ENCODE measurements at places on chromosomes 4 and X.

GRCh38 chrX:19005909-19006308 lies 22.0 kb upstream of the PHKA2 start:
- H3K27ac ChIP-seq: no peak overlapping the region
- H3K4me1 ChIP-seq: no peaks in the 10 kb centered on the region
- H3K36me3 ChIP-seq: no peaks in the 10 kb centered on the region

- DNase-seq: no peak
- H3K36me3 ChIP-seq: no peaks in the 10 kb centered on the region
- no peak overlapping the region for H3K4me3 ChIP-seq
- peaks cover 2% of the 10 kb centered on the region for H3K4me1 ChIP-seq
- no peaks in the 10 kb centered on the region for H3K27me3 ChIP-seq
- no peak overlapping the region for H3K27ac ChIP-seq
These were observed 54.4 kb upstream of the HS3ST1 start for GRCh38 chr4:11483046-11483445.

GRCh38 chr4:24321616-24322015 lies 262.7 kb downstream of the DHX15 start:
- H3K27ac ChIP-seq: no peak overlapping the region
- no peak for DNase-seq
- no peaks in the 10 kb centered on the region for H3K4me1 ChIP-seq

- DNase-seq: no peak
- no peak overlapping the region for H3K27ac ChIP-seq
- H3K36me3 ChIP-seq: no peaks in the 10 kb centered on the region
- no peak overlapping the region for H3K4me3 ChIP-seq
- H3K4me1 ChIP-seq: no peaks in the 10 kb centered on the region
- no peaks in the 10 kb centered on the region for H3K27me3 ChIP-seq
These were observed 1420.1 kb upstream of the TENM3 start for GRCh38 chr4:180823108-180823507.

- no peaks in the 10 kb centered on the region for H3K4me1 ChIP-seq
- H3K36me3 ChIP-seq: peaks cover 23% of the 10 kb centered on the region
- no peak overlapping the region for H3K27ac ChIP-seq
- H3K4me3 ChIP-seq: no peak overlapping the region
- DNase-seq: no peak
These were observed 65.2 kb downstream of the SEC24D start for GRCh38 chr4:118770741-118771187.

DNA sequence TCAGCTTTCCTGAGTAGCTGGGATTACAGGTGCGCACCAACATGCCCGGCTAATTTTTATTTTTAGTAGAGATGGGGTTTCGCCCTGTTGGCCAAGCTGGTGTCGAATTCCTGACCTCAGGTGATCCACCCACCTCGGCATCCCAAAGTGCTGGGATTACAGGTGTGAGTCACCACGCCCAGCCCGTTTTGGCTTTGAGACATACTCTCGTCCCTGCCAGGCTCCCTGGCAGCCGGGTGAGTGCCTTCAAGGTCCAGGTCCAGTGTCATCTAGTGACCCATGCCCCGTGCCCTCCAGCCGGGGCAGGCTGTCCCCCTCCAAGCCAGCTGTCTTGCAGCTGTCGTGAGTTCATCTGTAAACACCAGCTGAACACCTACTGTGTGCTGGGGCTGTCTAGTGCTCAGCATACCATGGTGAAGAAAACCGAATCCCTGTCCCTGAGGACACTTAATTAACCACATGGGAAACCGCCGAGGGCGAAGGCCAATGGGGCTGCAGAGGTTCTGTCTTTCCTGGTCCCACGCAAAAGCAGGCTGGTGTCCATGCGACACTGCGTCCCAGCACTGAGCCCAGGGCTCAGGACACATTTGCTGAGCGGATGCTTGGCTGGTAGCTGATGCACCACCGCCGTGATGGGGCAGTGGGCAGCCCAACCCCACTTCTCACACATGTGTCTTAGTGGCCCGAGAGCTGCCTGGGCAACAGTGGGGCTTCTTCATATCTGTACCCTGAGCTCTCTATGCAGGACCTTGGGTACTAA lies 21.9 kb downstream of the NSG1 start:
- H3K4me1 ChIP-seq: no peaks in the 10 kb centered on the region
- no peak overlapping the region for H3K4me3 ChIP-seq
- H3K27me3 ChIP-seq: peaks cover 9% of the 10 kb centered on the region
- peaks cover 18% of the 10 kb centered on the region for H3K36me3 ChIP-seq
- no peak overlapping the region for H3K27ac ChIP-seq

GRCh38 chr4:148778980-148779675 lies 336.9 kb upstream of the NR3C2 start:
- no peak overlapping the region for H3K4me3 ChIP-seq
- DNase-seq: no peak
- H3K4me1 ChIP-seq: no peaks in the 10 kb centered on the region
- H3K27ac ChIP-seq: no peak overlapping the region
- peaks cover 3% of the 10 kb centered on the region for H3K36me3 ChIP-seq

- H3K27ac ChIP-seq: no peak overlapping the region
- no peaks in the 10 kb centered on the region for H3K4me1 ChIP-seq
- no peaks in the 10 kb centered on the region for H3K36me3 ChIP-seq
- no peak overlapping the region for H3K4me3 ChIP-seq
- H3K27me3 ChIP-seq: no peaks in the 10 kb centered on the region
These were observed 53.7 kb upstream of the FAAH2 start for GRCh38 chrX:57232658-57233360.

DNA sequence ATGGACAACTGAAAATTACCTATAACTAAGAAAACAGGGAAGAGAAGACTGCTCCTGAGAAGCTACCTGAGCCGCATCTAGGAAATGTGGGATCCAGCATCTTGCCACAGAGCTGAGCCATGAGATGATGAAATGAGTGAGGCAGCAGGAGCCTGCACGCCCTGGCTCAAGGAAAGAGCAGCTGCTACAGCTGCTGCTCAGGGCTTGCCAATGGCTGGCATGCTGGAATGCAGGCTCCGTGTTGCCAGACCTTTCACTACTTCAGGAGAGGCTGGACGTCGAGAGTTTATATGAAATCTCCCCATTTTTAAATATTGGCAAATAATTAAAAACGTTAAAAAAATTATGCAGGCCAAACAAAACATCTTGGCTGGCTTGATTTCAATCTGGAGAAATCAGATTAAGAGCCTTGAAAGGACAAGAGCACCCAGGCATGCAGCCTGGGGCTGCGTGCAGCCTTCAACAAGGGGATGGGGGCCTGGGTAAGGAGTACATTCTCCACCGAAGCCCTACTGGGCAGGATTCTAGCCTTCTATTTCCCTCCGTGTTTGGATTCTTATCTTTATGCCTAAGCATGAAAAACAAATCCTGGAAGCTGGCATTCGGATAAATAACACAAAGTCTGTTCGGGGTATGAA lies 227.6 kb downstream of the NR3C2 start:
- H3K36me3 ChIP-seq: peaks cover 3% of the 10 kb centered on the region
- H3K4me1 ChIP-seq: peaks cover 22% of the 10 kb centered on the region
- DNase-seq: no peak
- H3K27ac ChIP-seq: no peak overlapping the region
- no peaks in the 10 kb centered on the region for H3K27me3 ChIP-seq

- DNase-seq: no peak
- no peaks in the 10 kb centered on the region for H3K36me3 ChIP-seq
- H3K27me3 ChIP-seq: no peaks in the 10 kb centered on the region
- H3K27ac ChIP-seq: no peak overlapping the region
- no peaks in the 10 kb centered on the region for H3K4me1 ChIP-seq
- no peak overlapping the region for H3K4me3 ChIP-seq
These were observed 654.2 kb downstream of the PCDH7 start for GRCh38 chr4:31374256-31374960.

- H3K27ac ChIP-seq: no peak overlapping the region
- no peaks in the 10 kb centered on the region for H3K27me3 ChIP-seq
- no peak overlapping the region for H3K4me3 ChIP-seq
- no peak for DNase-seq
- no peaks in the 10 kb centered on the region for H3K4me1 ChIP-seq
These were observed 48.3 kb downstream of the CLCN5 start for GRCh38 chrX:49970674-49971073.

DNA sequence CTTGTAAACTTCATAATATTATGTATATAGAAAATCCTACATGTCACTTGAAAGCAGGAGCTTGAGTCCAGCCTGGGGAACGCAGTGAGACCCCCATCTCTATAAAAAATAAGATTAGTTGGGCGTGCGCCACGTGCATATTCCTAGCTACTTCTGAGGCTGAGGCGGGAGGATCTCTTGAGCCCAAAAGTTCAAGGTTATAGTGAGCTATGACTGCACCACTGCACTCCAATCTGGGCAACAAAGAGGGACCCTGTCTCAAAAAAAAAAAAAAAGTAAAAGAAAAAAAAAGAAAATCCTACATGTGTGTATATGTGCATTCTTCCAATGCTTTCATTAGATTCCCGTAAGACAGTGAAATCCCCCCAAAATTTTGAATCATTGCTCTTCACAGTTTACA lies 1.7 kb downstream of the SEC31A start:
- peak overlapping the region; percentile 91 for H3K4me3 ChIP-seq
- H3K27me3 ChIP-seq: no peaks in the 10 kb centered on the region
- peak overlapping the region; percentile 97 for H3K27ac ChIP-seq
- no peak for DNase-seq
- H3K36me3 ChIP-seq: peaks cover 42% of the 10 kb centered on the region

- H3K4me1 ChIP-seq: no peaks in the 10 kb centered on the region
- H3K27me3 ChIP-seq: peaks cover 52% of the 10 kb centered on the region
- no peaks in the 10 kb centered on the region for H3K36me3 ChIP-seq
These were observed 28.5 kb downstream of the PJA1 start for GRCh38 chrX:69136546-69137331.

DNA sequence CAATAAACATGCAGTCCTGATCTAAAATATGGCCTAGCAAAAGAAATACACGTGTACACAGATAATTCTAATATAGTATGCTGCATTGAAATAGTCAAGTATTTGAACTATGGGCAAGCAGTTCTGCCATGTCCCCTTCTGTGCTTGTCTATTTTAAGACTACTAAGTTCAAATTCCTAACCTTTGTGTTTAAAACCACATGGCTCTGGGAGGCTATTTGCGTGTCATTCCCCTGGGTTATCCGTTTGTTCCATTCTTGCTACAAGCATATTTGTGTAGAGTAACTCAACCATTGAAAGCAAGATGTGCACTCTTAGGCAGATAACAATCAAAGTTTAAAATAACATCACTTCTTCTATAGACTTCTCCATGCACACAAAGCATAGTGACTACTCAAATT lies 25.4 kb upstream of the TBC1D1 start:
- H3K36me3 ChIP-seq: peaks cover 9% of the 10 kb centered on the region
- H3K27me3 ChIP-seq: no peaks in the 10 kb centered on the region
- H3K4me3 ChIP-seq: no peak overlapping the region
- no peaks in the 10 kb centered on the region for H3K4me1 ChIP-seq
- DNase-seq: no peak

DNA sequence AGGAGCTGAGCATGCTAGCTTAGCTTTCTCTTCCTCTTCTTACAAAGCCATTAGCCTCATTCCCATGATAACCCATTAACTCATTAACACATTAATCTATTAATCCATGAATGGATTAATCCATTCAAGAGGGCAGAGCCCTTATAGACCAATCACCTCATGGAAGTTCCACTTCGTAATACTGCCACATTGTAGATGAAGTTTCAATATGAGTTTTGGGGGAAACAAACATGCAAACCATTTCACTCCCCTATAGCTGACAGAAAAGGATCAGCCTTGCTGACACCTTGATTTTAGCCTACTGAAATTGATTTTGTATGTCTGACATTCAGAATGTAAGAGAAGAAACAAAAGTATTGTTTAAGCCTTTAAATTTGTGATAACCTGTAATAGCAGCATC lies 251.8 kb upstream of the GALNTL6 start:
- no peak overlapping the region for H3K27ac ChIP-seq
- peaks cover 3% of the 10 kb centered on the region for H3K36me3 ChIP-seq
- DNase-seq: no peak

GRCh38 chr4:169024762-169025161 lies 14.7 kb upstream of the CBR4 start:
- H3K4me1 ChIP-seq: peaks cover 4% of the 10 kb centered on the region
- H3K36me3 ChIP-seq: peaks cover 4% of the 10 kb centered on the region
- H3K27ac ChIP-seq: no peak overlapping the region
- H3K27me3 ChIP-seq: peaks cover 29% of the 10 kb centered on the region
